A549 treated with DMSO at 1 μM for 4 hours (cell line): ENCODE measurements at places on chromosomes 4 and X. TPM values are rescaled to one million over a fixed set of nuclear protein-coding genes. Genes with fewer than 3 reads are reported as not detected.

Gene INTU
- 1.1 to 1.7 TPM (median 1.3 TPM) in 5 replicates for total RNA-seq

Gene FAM13A
- 5.4 to 6.9 TPM (median 6.4 TPM) in 5 replicates for total RNA-seq

Gene ZCCHC12
- total RNA-seq, result 0.12 to 0.17 TPM (median 0.15 TPM) in 4 of 5 replicates, not detected in the other

Gene TMPRSS11A
- not detected in 5 replicates for total RNA-seq

Gene UNC5C
- total RNA-seq, result 0.01 to 0.02 TPM in 2 of 5 replicates, not detected in the others
